ENCODE measurements at places on chromosomes 4 and X.
A peak's percentile ranks its signal among the peaks of the same experiment; 100 is the strongest.

- DNase-seq, result no peak
Observed at GRCh38 chr4:189069772-189070171, 870.9 kb upstream of the FRG1 start.

GRCh38 chrX:10972706-10973105 is 138.4 kb upstream of the HCCS start:
- DNase-seq, result no peak

- DNase-seq, result no peak
Observed at GRCh38 chrX:150880808-150881165, 17.7 kb downstream of the CD99L2 start.

DNA sequence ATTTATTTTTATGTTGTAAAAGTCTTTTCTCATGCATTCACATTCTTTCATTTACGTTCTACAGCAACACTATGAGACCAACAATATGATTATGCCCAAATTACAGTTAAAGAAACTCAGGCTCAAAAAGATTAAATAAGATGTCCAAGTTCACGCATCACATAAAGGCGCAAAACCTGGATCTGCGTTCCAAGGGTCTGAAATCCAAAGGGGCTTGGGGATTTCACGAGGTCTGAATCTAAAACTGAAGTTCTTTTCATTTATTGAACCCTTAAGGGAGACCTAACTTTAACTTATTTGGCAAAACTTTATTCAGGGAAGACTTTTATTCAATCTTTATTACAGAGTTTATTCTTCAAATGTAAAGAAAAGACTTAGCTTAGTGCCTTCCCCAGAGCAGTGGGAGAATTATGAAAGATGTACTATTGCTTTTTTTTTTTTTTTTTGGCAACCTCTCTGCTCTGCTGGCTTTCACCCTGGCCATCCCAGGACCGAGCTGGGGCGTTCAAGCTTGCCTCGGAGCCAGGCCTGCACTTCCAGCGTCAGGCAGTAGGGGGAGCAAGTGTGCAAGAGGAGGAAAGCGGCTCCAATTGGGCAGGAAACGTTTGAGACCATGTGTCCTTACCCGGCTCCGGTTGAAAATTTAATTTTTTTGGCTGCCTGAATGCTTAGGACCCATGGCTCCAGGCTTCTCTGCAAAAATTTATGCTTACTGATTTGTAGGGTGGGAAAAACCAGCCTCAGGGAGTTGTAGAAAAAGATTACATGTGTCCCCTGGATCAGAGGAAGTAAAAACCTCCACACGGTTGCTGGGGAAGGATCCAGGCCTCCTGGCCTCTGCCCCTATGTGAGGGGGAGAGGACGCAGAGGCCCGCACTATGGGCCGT is 344.3 kb upstream of the KLF3 start:
- DNase-seq, result peak; percentile 99

DNA sequence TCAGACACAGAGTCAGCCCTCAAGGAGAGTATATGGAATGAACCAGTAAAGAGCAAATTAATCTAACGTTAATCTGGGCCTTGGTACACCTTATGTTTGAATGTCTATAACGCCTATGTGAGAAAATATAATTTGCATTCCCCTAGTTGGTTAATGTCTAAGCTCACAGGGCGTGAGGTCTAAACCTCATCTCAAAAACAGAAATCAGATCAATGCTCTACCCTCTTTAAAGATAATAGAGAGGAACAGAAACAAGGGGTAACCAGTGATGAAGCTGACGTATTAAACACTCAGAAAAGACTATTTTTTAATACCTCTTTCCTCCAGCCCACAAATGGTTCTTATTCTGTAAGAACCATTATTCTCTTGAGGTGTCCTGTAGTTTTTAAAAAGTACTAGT is 369.2 kb upstream of the NOCT start:
- DNase-seq, result no peak

- DNase-seq, result no peak
Observed at GRCh38 chr4:121583396-121583795, 113.4 kb downstream of the ANXA5 start.

GRCh38 chr4:143358923-143359643 is 22.4 kb downstream of the GAB1 start:
- no peak for DNase-seq

- DNase-seq, result no peak
Observed at GRCh38 chr4:139978692-139979091, 175.3 kb downstream of the MAML3 start.

GRCh38 chrX:39950018-39950688 is 147.6 kb downstream of the BCOR start:
- DNase-seq, result no peak

DNA sequence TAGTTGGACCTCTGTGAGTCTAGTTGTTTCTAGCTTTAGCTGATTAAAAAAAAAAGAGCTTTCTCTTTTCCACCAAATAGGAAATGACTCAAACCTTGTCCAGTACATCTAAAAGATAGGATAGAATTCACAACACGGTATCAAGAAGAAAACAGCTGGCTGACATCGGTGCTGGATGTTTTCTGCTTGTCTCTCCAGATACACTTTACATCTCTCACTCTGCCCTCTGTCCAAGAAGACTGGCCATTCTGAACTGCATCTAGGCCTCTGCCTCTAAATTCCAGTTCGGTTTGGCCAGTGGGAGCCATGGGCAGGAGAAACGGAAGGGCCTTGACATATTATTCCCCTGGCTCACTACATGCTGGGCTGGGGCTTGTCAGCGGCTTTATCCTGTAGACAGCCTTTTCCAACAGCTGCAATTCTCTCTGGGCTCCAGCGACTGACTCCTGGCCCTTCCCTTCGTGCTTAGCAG is 57.3 kb upstream of the SHISA3 start:
- DNase-seq, result no peak

DNA sequence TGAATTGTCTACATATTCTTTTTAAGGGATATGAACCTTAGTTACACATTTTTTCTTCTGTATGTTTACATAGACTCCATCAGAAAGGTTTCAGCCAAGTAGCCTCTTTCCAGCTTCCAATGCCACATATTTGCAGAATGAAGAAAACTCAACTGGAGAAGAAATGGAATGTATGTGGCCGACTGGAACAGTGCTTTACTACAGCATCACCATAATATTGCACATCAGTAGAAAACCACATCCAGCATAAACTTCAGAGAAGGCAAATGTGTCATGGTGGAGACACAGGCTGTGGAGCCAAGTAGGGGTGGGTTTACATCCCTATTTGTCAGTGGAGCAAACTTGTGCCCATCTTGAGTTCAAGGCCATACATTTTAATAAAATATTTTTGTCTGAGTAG is 204.8 kb upstream of the LDB2 start:
- no peak for DNase-seq

DNA sequence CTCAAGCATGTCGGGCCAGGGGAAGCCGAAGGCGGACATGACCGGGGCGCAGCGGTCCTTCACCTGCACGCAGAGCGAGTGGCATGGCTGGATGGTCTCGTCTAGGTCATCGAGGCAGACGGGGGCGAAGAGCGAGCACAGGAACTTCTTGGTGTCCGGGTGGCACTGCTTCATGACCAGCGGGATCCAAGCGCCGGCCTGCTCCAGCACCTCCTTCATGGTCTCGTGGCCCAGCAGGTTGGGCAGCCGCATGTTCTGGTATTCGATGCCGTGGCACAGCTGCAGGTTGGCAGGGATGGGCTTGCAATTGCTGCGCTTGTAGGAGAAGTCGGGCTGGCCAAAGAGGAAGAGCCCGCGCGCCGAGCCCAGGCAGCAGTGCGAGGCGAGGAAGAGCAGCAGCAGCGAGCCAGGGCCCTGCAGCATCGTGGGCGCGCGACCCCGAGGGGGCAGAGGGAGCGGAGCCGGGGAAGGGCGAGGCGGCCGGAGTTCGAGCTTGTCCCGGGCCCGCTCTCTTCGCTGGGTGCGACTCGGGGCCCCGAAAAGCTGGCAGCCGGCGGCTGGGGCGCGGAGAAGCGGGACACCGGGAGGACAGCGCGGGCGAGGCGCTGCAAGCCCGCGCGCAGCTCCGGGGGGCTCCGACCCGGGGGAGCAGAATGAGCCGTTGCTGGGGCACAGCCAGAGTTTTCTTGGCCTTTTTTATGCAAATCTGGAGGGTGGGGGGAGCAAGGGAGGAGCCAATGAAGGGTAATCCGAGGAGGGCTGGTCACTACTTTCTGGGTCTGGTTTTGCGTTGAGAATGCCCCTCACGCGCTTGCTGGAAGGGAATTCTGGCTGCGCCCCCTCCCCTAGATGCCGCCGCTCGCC is at the start of gene SFRP2:
TSS of gene SFRP2 (minus strand) at position 671 of the 864 bp plus-strand sequence. CDS start at position 423, 248 bp downstream.
- DNase-seq, result peak; percentile 68

DNA sequence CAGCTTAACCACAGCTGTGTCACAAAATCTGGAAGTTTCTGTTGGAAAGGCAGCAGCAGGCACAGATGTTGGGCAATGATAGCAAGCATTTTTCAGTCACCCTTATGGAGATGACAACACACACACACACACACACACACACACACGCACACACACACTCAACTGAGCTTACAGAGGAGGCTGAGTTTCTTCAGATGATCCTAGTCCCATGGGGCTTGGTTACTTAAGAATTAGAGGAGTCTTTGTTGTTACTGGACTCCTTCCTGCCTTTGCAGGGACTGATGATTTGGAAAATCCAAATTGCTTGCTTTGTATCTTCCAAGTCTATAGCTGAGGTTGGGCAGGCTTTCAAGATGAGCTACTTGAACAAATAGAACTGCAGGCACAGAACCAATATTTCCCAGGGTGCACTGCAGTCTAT is 740.1 kb upstream of the PITX2 start:
- no peak for DNase-seq

DNA sequence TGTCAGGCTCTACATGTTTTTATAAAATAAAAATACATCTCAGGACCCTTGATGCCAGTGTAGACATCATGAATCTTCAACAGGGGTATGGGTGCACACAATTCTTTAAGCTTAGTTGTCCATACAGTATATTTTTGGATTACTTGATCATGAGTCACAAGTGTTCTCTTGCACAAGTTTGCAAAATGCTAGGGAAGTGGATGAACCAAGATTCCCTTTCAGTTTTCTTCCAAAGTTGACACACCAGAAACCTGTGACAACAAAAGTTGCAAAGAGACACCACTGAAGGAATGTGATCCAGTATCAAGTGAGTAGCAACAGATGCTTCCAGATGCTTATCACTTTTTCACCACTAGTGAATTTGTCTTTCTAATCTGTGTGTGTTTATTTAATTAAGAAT is 1021.2 kb downstream of the PCDH7 start:
- no peak for DNase-seq

GRCh38 chrX:138006180-138006579 is 440.3 kb downstream of the ZIC3 start:
- DNase-seq, result no peak

- DNase-seq, result no peak
Observed at GRCh38 chrX:133440081-133440796, 24.9 kb upstream of the GPC4 start.

GRCh38 chr4:140281828-140282552 is 91.5 kb upstream of the SCOC start:
- DNase-seq, result no peak

GRCh38 chrX:107729558-107730297 is 45.9 kb downstream of the TSC22D3 start:
- no peak for DNase-seq

DNA sequence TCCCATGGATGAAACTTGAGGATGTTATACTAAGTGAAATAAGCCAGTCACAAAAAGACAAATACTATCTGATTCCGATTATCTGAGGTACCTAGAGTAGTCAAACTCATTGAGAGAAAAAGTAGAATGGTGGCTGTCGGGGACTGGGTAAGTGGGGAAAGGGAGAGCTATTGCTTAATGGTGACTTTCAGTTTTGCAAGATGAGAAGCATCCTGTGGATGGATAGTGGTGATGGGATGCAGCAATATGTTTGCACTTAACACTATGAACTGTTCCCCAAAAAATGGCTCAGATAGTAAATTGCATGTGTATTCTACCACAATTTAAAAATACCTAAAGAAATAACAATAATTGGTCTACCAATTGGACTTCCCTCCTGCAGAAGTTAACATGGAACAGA is 181.5 kb downstream of the SHROOM3 start:
- DNase-seq, result no peak

All from neural crest cell (in vitro differentiated cells).